A549 treated with Hydrocortisone at 1 μM for 4 hours (cell line): ENCODE measurements at places on chromosomes 5 and 9. TPM values are rescaled to one million over a fixed set of nuclear protein-coding genes. Genes with fewer than 3 reads are reported as not detected.

Gene SPINK4
- total RNA-seq: not detected in 5 replicates

Gene TUSC1
- 3.5 to 6.8 TPM (median 6.1 TPM) in 5 replicates for total RNA-seq

Gene CTXN3
- not detected in 5 replicates for total RNA-seq

Gene ANGPTL2
- total RNA-seq: 0.05 TPM in 1 of 5 replicates, not detected in the others

Gene LCN12
- total RNA-seq: 0.46 to 1.6 TPM (median 1.2 TPM) in 5 replicates

Gene EGR1
- 7.4 to 14.1 TPM (median 10.4 TPM) in 5 replicates for total RNA-seq

Gene PCDHGA11
- 0.02 to 0.06 TPM (median 0.02 TPM) in 3 of 5 replicates, not detected in the others for total RNA-seq

Gene EPB41L4A
- 2.5 to 3.7 TPM (median 3.2 TPM) in 5 replicates for total RNA-seq

Gene PSAT1
- 147 to 180 TPM (median 169 TPM) in 5 replicates for total RNA-seq

Gene LRRC14B
- not detected in 5 replicates for total RNA-seq

Gene PHYHD1
- 0.22 to 0.27 TPM (median 0.24 TPM) in 4 of 5 replicates, not detected in the other for total RNA-seq
